ENCODE measurements at places on chromosomes 3 and 15.

DNA sequence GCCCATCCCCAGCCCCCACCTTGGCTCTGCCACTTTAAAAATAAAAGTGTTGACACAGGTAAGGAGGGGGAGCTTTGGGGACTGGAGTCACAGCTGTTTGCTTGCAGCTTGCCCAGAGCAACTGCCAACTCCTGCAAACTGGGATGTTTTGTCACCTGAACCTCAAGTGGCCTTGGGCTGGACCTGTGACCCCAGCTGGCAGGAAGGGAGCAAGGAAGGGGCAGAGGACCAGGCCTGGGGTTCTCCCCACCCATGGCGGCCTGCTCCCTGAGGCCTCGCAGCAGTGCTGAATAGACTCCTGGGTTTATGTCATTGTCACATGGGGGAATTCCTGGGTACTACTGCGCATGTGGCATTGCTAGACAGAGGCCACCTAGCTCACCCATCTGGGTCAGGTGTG is 246.9 kb upstream of the TLE3 start:
- no peak for DNase-seq

DNA sequence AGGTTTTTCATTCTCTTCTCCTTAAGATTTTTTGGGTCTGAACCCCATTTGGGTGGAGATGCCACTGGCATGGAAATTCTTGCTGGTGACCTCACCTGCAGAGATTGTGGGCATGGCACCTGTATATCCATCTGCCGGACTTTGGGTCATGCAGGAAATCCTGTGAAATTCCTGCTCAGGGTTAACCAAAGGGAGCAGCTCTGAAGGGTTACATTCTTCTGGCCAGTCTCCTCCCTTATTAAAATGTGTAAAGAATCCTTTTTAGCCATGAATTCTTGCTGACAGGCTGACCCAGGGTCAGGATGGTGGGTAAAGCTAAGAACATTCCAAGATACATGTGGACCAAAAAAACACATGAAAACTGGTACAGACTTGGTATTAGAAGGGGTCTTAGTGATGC is 27.4 kb downstream of the ARHGEF26 start:
- no peak for DNase-seq

GRCh38 chr3:62679988-62680387 is 195.2 kb downstream of the CADPS start:
- no peak for DNase-seq

DNA sequence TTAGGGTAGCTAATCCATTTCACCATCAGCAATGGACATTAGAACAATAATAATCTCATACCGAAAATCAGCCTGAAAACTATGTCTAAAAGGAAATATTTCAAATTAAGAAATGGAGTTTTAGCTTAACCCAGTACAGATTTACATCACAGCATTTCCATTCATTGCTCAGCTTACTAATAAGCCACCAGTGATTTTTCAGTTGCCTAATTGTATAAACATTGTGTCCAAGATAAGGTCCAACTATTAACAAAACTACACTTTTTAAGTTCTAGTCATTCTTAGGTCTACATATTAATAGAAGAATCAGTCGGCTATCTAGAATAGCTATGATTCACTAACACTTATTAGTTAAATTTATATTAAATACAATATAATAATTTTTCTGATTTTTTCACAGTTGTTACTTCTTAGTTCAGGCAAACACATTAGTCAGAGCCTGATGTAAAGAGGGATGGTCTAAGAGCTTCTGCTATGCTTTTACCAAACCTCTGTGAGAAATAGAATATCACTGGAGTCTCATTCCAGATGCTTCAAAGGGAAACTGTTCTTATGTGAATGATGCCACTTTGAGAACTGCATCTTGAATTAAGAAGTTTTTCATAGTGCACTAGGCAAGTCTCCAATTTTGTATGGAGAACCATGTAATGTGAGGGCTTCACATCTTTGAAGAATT is 74.1 kb downstream of the CMSS1 start:
- DNase-seq, result no peak

DNA sequence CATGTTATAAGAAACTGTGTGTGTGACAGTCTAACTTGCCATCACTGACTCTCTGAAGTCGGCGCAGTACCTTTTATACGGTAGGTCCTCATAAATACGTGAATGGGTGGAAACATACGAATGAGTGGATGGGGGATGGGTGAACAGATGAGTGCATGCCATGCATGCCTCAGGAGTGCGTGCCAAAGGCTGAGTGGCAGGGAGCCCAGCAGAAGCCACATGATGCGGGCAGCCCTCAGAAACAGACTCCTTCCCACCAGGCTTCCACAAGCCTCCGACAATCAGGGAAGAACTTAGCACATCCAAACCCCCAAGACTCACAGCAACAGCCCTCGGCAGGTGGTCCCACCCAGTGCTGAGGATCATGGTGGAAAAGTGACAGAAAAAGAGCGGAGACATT is 16.7 kb downstream of the HCN4 start:
- no peak for DNase-seq

DNA sequence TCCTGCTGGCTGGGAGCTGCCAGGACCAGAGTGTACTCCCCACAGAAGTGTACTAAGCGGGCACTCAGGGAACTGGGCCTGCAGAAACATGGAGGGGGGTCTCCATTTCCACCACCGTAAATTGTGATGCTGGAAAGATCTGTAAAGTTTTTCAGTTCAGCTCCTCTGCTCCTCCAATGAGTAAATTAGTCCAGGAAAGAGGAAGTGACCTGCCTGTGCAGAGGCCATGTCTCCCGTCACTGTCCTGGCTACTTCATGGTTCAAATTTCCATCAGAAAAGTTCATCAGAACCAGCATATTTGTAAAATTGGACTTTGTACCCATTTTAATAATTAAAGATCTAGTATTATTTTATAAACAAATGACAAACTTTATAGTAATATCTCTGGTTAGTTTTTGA is 226.7 kb upstream of the THBS1 start:
- DNase-seq, result no peak

GRCh38 chr15:31297575-31298456 is 28.8 kb upstream of the KLF13 start:
- peak; percentile 6 for DNase-seq
